ENCODE measurements at places on chromosomes 3 and 15.

DNA sequence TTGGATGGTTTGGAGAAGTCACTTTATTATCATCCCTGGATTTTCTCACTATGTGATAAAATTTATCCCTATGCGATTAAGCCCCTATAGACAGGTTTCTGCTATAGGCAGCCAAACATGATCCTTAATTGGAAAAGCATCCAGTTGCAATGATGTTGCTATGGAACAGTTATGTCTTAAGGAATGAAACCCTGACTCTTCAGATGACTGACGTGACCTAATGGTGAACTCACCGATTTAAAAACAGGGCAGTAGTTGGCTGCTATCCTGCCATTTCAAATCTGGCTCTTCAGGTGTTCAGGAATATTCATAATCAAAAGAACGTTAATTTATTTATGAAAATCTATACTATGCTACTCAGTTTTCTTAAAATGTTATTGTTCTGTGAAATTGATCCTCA is 106.8 kb upstream of the ROBO1 start:
- no peak for DNase-seq

- no peak for DNase-seq
Measured at GRCh38 chr3:178663201-178663934, 127.1 kb downstream of the KCNMB2 start.

DNA sequence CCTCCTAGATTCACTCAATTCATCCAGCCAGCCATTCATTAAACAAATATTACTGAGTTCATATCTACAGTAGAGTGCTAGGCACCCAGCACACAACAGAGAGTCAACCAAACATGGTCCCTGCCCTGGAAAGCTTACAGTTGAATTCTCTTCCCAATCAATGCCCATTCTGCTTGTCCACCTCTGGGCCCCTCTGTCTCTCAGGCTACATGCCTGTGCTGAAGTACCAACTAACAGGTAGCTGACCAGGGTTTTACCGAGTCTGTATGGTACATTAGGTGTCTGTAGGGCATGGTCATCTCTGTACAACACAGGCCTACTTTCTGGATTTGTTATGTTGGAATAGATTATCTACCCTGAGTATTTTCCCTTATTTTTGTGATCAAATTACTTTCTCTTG is 23.3 kb downstream of the PLD1 start:
- DNase-seq, result no peak

DNA sequence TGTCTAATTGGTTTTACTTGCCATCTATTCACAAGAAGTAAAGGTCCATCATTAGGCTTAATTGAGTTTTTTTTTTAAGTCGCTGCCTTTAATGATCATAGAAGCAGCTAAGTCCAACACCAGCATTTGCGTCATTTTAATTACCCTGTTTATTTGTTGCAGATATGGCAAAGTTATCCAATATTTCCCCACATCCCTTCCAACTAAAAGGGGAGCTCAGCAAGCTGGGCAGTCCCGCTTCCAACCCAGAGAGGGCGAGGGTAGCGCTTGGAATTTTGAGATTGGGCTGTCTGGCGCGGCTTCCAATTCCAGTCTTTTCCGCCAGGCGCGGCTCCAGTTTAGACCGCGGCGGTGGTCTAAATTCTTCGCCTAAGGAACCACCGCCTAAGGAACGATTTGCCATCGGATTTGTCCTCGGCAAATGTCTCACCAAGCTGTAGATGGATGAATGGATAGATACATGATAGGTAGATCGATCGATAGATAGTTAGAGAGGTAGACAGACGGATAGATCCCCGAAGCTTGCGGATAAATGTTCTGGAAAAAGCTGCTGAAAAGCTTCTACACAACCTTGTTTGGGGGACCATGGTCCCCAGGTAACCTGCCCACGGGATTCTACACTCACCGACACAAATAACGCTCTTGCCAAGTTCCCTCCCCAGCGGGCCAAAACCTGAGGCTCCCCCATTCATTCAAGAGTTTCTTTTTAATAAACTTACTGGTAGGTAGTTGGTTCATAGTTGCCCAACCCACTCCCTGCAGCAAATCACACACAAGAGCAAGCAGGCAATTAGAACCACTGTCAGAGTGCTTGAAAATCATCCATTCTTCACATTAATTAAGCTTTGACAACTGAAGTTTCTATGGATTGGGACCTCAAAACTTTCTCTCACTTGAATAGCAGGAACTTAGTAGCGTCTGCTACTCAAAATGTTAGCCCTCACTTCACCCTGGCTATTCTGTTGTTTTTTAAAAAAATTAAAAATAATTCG is 49.1 kb downstream of the ZIC4 start:
- DNase-seq, result no peak

All from activated CD4-positive, alpha-beta T cell treated with anti-CD3 and anti-CD28 coated beads, Interleukin-2, amount 50 U/mL, for 4 hours (primary cell).